ENCODE measurements at places on chromosomes 6 and 20.

DNA sequence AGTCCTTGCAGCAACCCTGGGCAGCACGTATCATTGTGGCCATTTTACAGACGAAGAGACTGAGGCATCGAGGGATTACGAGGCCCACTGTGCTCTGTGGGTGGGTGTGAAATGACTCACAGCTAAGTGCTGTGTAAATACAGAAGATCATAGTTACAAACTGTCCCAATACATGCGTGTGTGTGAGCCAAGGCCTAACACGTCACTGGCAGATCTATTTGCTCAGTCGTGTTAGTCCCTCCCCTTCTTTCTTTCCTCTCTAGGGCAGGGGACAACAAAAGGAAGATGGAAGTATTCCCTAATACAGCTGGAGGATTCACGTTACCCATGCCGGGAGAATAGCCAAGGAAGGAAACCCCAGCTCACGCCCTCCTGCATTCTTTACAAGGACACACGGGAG is 175.9 kb downstream of the CDC5L start:
- no peak for DNase-seq

GRCh38 chr6:111802015-111802414 is 71.2 kb downstream of the FYN start:
- DNase-seq, result no peak

DNA sequence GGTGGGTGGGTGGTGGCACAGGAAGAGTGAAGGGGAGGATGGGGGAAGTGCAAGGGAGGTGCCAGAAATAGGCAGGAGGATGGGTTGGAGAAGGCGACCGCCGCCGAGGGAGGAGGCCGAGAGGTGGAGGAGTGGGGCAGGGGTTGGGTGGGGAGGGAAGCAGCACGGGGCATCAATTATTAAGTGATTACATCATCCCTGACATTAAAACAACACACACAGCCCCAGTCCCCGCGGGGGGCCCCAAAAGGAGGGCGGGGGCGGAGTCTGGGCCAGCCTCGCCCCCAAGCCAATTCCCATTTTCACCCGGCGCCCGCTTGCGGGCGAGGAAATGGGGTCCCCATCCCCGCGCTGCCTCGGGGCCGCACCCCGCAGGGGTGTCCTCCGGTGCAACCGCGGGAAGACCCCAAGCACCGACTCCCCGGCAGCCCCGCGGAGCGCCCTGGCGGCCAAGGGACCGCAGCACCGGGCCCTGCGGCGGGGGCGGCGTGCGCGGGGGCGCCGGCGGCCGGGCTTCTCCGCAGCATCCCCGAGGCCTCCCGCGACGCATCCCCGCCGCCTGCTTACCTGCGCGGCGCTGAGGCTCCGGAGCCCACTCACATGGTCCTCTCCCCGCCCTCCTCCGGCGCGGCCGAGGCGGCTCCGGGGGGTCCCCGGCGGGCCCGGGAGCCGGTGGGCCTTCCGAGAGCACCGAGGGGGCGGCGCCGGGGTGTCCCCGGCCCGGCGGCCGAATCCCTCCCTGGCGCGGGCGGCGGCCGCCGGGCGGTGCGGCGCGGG is 663 bp downstream of the FYN start:
- peak; percentile 68 for DNase-seq

DNA sequence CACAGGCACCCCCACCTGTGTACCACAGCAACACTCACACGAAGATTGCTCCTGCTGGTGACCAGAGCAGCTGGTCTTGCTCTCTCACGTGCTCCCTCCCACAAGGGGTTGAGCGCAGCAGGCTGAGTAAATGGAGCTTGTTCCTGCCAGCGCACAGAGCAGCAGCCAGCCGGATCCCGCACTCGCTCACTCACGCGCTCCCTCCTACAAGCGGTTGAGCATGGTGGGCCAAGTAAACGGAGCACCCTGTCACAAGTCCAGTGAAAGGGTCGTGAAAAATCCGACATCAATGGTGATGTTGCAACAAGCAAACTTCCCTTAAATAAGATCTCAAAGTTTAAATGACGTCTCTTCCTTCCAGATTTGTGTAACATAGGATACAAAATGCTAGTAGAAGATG is 313.7 kb downstream of the FOXC1 start:
- no peak for DNase-seq

GRCh38 chr6:169976301-169977081 is 225.1 kb downstream of the ERMARD start:
- no peak for DNase-seq

- DNase-seq, result no peak
Observed at GRCh38 chr6:105771313-105771970, 314.7 kb upstream of the PRDM1 start.

DNA sequence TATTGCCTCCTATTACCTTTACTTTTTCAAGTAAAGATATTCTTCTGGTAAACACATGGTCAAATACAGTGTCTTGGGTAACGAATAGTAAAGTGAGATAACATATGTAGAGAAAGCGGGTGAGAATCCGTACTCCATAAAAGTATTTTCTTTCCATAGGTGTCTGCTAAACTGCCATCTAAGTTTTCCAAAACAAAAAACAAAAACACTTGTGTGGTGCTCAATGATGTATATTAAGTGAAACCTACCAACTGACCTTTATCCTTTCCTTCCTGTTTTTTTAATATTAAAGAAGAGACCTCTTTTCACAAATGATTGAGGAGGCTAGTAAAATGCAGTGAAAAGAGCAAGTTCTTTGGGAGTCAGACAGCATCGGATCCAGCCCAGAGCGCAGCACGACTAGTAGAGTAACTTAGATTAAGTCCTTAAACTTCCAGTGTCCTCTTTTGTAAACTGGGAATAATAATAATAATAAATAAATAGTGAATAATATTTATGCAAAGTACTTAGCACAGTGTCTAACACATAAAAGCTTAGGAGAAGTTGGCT is 437 bp upstream of the CDKAL1 start:
- DNase-seq, result no peak

DNA sequence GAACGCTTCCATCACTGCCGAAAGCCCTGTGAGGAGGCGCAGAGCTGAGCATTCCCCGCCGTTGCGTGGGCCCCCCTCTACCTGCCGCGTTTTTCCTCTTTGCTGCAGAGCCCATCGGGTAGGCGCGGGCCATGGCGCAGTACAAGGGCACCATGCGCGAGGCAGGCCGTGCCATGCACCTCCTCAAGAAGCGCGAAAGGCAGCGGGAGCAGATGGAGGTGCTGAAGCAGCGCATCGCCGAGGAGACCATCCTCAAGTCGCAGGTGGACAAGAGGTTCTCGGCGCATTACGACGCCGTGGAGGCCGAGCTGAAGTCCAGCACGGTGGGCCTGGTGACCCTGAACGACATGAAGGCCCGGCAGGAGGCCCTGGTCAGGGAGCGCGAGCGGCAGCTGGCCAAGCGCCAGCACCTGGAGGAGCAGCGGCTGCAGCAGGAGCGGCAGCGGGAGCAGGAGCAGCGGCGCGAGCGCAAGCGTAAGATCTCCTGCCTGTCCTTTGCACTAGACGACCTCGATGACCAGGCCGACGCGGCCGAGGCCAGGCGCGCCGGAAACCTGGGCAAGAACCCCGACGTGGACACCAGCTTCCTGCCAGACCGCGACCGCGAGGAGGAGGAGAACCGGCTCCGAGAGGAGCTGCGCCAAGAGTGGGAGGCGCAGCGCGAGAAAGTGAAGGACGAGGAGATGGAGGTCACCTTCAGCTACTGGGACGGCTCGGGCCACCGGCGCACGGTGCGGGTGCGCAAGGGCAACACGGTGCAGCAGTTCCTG is 693 bp downstream of the FAM50B start:
- no peak for DNase-seq

DNA sequence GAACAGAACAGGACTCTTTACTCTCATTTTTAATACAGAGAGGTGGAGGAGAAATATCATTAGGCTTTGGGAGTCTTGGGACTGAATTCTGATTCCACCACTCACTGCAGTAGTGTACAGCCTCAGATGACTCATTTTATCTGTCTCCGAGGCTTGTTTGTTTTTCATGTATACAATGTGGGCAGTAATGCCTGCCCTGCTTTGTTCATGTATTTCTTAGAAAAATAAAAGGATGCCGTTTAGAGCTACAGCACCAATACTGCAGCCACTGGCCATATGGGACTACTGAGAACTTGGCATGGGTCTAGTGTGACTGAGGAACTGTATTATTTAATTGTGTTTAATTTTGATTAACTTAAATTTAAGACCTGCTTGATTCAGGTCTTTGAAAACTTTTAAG is 41.2 kb upstream of the JAG1 start:
- no peak for DNase-seq

- DNase-seq, result no peak
Observed at GRCh38 chr6:47203266-47203937, 106.3 kb downstream of the TNFRSF21 start.

GRCh38 chr6:168345896-168346754 is 26.5 kb upstream of the DACT2 start:
- DNase-seq, result no peak

DNA sequence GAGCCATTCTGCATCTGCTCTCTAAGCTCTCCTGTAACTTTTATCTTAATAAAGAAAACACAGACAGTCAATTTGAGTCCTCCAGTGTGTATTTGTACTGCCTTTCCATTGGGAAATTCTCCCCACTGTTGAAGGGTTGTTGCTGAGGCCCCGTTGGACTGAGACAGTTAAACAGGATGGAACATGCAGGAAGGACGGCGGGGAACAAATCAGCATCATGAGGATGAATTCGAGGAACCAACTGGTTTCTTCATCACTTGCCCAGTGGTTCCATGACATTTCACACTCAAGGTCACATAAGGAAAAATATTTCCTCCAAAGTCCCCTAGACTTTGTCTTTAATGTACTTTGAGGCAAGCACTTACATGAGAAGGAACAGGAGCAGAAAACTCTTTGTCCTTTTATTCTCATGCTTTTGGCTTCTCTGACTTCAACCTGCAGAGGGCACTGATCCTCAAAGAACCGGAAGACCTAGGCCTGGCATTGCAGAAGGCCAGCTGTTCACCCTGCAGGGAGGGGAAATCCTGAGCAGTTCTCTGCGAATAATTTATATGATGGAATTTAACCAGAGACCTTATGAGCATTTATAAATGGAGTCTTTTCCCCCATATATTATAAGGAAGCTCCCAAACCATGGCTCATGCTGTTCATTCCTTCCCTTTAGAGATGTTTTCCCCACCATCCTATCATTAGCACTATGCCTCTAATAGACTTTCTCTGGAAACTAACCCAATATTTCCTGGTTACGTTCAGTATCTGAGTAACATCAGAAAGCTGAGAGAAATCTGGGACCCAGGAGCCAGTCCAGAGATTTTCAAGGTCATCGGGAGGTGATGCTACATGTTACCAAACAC is 55.2 kb upstream of the ADGRF1 start:
- peak; percentile 23 for DNase-seq

- no peak for DNase-seq
Observed at GRCh38 chr6:12010635-12011275, 1.4 kb upstream of the HIVEP1 start.

- DNase-seq, result no peak
Observed at GRCh38 chr6:84280030-84280429, 52.6 kb upstream of the CEP162 start.

GRCh38 chr6:116298973-116299372 is 19.2 kb upstream of the TSPYL1 start:
- DNase-seq, result no peak

- DNase-seq, result no peak
Observed at GRCh38 chr6:167921831-167922230, 75.6 kb upstream of the KIF25 start.

DNA sequence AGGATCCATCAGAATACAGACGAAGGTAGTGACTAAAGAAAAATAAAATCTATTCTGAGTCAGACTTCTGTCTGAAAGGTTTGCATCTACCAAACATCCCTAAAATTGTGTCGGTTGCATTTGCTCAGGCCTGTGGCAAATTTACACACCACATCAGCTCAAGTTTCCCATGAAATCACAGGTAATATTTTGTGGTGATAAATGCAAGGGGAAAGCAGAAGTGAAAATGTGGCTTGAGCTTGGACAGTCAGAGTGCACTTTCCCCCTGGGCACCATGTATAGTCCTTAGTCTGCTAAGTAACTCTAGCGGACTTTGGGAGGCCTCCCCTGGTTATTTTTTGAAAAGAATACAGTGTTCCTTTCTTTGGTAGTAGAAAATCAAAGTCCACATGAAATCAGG is 159.1 kb downstream of the PKHD1 start:
- DNase-seq, result no peak

DNA sequence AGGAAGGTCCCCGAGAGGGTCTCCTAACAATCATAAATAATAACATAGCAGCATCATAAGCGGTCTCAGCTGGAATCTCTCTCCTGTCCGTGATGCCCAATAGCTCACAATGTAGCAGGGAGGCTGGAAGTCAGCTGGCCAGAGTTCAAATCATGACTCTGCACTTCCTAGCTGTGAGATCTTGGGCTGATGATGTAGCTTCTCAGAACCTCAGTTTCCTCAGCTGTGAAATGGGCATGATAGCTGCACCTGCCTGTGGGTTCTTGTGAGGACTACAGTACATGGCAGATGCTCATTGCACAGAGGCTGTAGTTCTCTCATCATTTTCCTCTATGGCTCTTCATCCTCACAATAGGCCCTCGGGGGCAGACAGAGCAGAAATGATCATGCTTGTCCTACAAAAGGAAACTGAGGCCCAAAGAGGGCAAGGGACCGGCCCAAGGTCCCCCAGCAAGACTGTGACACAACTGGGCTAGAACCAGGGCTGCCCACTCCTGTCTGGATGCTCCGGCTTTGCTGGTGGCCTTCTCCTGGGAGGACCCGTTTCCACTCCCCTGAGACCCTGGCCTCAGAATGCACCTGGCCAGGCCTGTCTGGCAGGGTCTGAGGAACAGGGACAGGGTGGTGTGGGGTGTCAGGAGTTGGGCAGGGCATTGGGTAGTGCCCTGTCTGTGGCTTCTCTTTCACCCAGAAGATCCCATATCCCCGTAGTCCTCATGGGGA is 17.7 kb downstream of the SLC12A5 start:
- no peak for DNase-seq

GRCh38 chr6:130138909-130139242 is 83.9 kb downstream of the SAMD3 start:
- DNase-seq, result no peak

DNA sequence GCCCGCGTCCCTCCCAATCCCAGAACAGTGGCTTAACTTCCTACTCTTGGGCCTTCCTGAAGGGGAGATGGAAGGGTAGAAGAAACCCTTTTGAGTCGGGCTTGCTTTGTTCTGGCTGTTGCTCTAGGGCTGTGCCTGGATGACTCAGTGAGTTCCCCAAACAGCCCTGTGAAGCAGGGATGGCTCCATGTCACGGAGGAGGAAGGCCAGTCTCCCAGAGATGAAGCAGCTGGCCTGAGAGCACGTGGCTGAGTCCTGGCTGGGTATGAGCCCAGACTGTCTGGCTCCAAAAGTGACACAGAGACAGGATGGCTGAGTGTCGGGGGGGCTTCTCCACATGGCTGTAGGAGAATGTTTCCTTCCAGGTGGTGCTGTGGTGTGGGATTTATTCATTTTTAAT is 4.6 kb downstream of the SYTL3 start:
- peak; percentile 25 for DNase-seq

Measured in CD4-positive, alpha-beta T cell treated with Interleukin-6 for 4 hours (primary cell).